ENCODE measurements at places on chromosomes 13 and 19.

DNA sequence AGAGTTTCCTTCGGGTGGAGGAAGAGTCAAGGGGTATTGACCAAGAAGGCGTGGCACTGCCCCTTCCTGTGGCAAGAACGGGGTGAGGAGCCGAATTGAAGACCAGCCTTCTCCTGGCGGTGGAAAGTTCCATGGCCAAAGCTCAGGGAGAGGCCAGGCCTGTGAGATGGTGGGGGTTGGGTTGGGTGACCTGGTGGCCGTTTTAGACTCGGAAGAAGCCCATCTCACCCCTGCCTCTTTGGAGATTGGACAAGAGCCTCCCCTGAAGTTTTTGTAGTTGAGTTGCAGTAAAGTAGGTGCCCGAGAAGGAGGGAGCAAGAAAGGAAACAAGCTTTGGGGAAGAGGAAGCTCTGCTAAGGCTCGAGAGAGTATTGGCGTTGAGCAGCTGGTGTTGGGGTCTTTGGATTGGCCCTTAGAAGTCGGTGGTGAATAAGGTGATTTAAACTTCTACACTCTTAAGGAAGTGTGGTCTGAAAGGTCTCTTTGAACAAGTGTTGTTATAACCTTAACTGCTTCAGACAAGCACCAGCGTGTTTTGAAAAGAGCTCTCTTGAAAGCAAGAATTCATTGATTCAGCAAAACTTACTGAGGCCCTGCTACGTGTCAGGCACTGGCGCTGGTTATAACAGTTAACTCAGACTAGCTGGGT, 964 bp downstream of the SPINT2 start:
- DNase-seq = no peak

GRCh38 chr13:41707194-41707821, 250.0 kb downstream of the RGCC start:
- no peak for DNase-seq

DNA sequence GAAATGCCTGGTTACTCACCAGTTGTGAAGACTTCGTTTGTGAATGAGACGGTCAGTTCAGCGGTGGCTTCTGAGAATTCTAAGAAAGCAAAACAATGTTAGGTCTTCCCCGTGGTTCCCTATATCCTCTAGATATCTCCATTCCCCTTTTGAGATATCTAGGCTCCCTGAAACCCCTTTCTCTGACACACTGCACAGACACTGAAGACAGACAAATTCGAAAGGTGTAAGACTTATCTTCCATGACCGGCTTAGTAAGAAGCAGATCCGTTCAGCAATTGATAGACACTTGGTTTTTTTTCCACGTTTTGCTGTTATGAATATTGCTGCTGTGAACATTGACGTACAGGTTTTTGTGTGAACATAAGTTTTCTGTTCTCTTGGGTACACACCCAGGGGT, 19.4 kb downstream of the GP6 start:
- DNase-seq = no peak

DNA sequence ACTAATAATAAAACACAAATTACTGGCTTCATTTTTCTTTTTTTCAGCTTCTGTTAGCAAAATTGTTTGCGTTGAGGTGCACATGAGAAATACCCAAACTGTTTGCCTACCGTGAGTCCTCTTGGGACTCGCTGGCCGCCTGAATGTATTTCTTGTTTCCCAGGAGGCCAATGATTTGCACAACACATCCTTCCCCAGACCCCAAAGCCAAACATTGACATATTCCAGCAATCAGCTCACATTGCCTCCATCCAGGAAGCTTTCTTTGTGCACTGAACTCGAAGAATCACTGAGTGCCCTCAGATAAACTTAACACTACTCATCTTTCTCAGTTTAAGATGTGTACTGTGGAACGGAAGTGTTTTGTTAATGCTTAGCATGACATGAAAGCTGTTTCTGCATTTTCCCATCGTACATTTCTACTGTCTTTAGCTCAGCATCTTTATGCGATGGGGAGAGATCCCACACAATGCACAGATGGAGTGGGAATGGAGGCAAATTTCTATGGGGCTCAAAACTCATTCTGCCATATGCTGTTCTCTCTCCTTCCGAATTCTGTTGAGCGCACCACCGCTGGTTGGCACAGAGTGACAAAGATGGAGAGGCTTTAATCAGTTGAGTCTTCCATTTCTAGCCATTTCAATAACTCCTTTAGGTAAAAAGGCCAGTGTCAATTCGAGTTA, 399.5 kb downstream of the RFC3 start:
- DNase-seq = no peak

- no peak for DNase-seq
Measured at GRCh38 chr13:32940601-32941000, 75.6 kb upstream of the KL start.

GRCh38 chr13:70090036-70090723, 17.4 kb upstream of the ATXN8OS start:
- DNase-seq = no peak

- DNase-seq = no peak
Measured at GRCh38 chr13:20847296-20847695, 55.2 kb downstream of the XPO4 start.

GRCh38 chr19:1102407-1103131, 1.2 kb upstream of the GPX4 start:
- peak; percentile 8 for DNase-seq

DNA sequence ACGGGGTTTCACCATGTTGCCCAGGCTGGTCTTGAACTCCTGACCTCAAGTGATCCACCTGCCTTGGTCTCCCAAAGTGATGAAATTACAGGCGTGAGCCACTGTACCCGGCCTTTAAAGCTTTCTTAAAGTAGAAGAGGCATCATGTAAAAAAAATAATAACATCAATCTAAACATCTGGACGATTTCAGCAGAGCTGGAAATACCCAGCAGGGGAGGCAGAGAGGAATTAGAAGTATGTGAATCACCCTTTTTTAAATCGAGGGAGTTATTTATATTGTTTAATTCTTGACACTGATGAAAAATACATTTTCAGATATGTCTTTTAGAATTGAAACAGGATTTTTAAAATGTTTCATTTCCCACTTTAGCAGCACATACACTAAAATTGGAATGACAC, 37.4 kb upstream of the MTIF3 start:
- no peak for DNase-seq

GRCh38 chr13:75373988-75374387, 108.0 kb downstream of the TBC1D4 start:
- DNase-seq = no peak

DNA sequence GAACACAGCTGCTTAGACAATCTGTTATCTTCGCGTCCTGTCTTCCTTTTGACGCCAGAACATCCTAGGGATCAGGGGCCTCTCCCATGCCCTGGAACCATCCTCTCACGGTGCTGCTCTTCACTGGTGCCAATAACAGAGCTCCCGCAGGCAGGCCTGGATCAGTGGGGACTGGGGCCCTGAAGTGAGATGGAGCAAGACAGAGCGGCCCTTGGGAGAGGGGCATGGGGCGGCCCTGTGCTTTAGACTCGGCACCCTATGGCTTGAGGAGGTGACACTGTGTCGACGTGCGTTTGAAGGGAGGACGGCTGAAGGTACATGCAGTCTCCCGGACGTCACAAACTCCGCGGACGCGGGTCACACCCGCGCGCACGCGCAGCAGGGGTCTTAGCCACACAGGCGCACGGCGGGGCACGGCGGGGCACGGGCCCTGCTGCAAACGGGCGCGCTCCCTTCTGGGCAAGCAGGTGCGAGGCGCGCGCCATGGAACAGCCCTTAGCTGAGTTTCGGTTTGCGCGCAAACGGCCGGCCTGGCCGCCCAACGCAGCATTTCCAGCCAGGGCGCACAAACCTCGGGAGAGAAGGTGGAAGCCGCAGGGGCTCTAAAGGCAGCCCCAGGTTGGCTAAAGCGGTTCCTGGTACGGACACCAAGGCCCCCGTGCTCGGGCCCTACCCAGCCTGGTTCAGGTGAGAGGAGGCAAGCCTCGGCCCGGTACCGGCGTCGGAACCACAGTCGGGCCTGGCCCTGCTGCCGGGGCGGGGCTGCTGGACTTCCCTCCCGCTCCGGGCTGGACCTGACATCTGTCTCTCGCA, 16.5 kb upstream of the RNF17 start:
- DNase-seq = no peak

- no peak for DNase-seq
Measured at GRCh38 chr19:13965926-13966683, 13.8 kb downstream of the DCAF15 start.

Data from T-helper 17 cell (primary cell).